Stimulated activated CD4-positive, alpha-beta T cell treated with anti-CD3 and anti-CD28 coated beads, Interleukin-12 subunit alpha, Interleukin-12 subunit beta, amount 100 ng/mL, for 4 hours (primary cell): ENCODE measurements at places on chromosomes 12 and 14.

DNA sequence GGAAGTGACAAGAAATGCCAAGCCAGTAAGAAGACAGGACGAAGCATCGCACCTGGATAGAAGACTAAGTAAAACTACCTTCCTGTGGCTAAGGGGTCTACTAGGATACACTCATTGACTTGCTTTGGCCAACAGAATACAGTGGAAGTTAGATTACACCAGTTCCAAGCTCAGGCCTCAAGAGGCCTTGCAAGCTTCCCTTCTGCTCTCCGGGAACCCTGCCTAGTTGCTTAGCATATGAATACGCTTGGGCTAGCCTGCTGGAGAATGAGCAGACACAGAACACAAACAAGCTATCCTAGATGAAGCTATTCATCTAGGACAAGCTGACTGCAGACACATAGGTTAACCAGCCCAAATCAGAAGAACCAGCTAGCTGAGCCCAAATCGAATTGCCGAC is 97.0 kb downstream of the DPF3 start:
- DNase-seq, result no peak

GRCh38 chr14:85444635-85445034 is 85.3 kb upstream of the FLRT2 start:
- DNase-seq, result no peak

DNA sequence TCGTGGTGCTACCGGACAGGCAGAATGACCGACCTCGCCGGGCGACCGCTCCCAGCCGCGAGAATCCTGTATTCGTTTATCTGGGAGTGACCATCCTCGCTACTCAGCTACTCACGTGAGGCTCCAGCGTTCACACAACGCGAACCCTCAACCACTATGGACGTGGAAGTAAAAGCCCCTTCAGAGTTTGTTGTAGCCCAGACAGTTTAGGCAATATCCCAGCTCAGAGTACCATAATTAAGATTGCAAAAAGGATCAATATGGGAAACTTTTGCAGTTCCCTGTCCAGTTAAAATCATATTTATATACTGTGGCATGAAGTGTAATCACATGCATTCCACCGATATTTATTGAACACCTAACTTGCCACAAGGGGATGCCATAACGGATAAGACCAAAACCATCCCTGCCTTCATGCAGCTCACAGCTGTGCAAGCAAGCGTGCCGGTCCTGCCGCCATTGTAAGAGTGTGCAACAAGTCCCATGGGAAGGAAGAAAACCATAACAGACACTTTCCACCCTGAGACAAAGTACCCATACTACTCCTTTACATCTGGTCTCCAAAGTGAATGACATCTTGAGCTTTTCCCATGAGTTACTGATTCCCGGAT is 938 bp upstream of the MAX start:
- DNase-seq, result no peak

DNA sequence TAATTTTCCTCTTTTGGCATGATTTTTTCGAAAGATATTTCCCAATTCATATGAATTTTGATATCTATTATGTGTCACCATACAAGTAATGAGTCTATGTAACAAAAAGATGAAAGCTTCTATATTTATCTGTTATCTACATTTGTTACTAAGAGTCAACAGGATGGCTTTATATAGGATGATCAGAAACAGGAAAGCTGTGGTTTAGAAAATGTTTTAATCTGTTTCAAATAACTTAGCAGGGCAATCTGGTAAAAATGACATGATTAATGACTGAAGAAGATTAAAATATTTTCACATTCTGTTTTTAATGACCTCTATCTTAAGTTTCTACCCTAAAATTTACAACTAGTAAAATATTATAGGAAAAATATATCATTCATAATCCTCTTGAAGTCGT is 105.8 kb downstream of the MSRB3 start:
- no peak for DNase-seq

DNA sequence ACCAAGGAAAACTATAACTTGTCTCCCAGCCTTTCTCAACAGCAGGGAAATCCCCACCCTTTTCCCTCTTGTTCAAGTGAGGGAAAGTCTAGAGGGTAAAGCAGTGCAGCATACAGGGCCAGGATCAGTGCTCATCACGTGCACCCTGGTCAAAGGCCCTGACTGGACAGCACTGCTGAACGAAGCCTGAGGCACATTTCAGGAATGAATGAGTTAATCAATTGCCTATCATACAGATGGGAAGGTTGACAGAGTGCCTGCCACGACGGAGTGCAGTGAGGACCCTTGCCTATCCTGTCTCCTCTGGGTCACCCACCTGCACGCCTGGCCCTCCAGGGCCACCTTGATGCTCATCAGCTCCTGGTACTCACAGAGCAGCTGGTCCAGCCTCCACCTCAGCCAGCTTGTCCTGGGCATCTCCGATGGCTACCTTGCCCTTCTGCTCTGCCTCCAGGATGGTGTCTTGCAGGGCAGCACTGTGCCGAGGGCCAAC is 11.7 kb upstream of the KRT73 start:
- DNase-seq, result no peak

DNA sequence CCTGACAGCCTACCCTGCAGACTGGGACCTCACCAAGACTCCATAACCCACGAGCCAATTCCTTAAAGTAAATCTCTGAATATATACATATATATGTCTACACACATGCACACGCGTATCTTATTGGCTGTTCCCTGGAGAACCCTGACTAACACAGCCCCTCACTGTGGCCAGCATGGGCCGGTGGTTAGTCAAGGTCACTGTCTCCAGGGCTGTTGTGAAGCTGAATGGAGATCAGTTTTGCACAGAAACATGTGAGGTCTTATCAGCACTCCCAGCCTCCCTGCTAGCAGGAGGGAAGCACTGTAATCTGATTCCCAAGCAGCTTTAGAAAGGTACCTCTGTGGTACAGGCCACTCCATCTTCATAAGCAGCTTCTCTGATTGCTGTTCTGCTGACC is 46.6 kb upstream of the PLEKHG6 start:
- DNase-seq, result no peak

DNA sequence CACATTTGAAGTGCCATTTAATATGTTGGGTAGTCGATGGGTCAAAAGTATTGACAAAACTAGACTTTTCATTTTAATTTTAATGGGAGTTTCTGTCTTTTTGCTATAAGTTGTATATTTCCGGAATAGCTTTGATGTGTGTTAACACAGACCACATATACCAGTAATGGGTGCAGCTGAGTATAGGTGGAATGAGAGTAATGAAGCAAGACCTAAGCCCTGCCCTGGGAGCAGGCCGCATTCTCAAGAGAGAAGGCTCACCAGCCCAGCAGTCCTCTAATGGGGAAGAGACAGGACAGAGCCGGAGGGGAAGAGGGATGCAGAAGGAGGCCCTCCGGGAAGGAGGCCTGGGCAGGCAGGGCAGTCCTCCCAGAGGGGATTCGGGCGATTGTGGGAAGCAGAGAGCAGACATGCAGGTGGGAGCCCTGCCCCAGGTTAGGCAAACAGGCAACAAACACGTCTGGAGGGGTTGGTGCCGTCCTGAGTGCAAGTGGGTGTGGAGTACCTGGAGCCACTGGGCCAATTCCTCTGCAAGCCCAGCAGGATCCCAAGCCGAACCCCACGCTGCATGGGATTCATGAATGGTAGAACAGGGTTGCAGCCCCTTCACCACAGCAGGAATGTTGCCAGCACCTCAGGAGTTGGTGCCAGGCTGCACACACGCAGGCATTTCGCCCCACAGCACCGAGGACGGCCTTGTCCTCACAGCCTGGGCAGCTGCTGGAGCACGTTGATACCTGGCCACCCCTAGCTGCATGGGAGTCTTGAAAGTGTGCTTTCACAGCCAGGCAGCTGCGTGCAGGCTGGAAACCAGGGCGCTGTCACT is 7.8 kb downstream of the CKB start:
- no peak for DNase-seq

DNA sequence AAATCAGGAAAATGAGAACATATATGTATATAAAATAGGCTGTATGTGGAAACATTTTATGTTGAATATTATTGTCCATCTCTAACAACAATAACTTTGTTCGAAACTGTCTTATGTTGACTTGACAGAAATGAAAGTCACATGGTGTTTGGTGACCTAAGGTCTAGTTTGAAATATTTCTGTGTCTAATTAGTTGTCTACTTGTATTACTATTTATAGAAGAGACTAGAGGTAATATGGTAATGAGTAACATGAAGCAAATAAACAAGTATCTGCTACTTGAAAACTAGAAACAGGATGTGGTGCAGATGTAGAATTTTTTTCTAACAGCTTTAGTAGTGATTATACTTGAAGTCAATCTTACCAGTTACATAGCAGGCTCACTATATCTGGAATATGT is 3.9 kb downstream of the GPHN start:
- DNase-seq, result no peak

GRCh38 chr12:108312693-108313189 is 26.4 kb downstream of the CMKLR1 start:
- no peak for DNase-seq

GRCh38 chr12:1877169-1877878 is 41.1 kb downstream of the CACNA2D4 start:
- DNase-seq, result no peak

DNA sequence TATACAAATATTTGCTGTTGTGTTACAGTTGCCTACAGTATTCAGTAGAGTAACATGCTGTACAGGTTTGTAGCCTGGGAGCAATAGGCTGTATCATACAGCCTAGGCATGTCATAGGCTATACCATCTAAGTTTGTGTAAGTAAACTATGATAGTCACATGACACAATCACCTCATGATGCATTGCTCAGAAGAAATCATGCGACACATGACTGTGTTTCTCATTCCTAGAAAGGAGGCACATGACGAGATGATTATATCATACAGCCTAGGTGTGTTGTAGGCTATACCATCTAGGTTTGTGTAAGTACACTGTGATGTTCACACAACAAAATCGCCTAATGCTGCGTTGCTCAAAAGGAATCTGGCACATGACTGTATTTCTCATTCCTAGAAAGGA is 31.9 kb downstream of the NOPCHAP1 start:
- DNase-seq, result no peak

- DNase-seq, result no peak
These were observed 7.6 kb upstream of the PDE1B start for GRCh38 chr12:54541751-54542290.
